ENCODE measurements at places on chromosomes 7 and 10.

- no peak for DNase-seq
These were observed 50.0 kb upstream of the HGF start for GRCh38 chr7:81819861-81820260.

- no peak for DNase-seq
These were observed 73.5 kb upstream of the GLCCI1 start for GRCh38 chr7:7895004-7895650.

DNA sequence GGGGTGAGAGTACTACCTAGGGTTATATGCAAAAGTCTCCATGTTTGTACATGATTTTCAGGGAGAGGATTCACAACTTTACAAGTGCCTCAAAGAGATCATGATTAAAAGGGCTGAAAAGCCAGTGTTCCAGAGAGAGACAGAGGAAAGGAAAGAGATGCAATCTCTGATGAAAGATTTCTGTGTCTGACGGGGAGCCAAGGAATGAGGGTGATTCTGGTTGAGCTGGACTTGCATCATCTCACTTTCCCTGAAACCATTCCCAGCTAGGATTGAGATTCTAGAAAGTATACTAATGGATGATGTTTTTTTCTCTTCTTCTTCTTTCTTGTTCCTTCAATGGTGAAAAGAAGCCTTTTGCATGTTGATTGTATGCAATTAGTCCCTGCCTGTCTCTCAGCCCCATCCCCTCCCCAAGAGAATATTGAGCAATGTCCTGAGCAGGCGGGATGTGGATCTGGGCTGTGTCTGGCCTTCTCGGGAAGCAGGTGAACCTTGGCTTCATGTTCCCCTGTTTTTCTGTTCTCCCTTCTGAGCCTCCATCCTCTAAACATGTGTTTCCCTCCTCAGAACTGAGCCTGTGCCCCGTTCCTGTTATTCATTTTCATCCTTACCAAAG lies 186.1 kb downstream of the ZNF365 start:
- DNase-seq: no peak

GRCh38 chr7:151607464-151607867 lies 87.8 kb upstream of the RHEB start:
- no peak for DNase-seq

DNA sequence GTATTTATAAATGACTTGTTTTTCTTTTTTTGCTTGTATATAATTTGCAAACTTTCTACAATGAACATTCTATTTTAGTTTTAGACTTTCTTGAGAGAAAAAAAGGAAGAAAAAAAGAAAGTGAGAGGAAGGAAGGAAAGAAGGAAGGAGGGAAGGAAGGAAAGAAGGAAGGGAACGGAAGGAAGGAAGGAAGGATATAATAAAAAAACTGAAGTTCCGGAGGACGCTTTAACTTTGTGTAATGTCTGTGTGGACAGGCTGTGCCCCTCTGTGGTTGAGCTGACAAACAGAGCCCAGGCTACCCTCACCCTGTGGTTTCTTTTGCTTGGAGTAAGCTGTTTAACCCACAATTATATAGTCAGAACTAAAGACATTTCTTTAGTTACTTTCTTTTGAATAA lies 108.7 kb downstream of the SEMA3D start:
- DNase-seq: no peak

DNA sequence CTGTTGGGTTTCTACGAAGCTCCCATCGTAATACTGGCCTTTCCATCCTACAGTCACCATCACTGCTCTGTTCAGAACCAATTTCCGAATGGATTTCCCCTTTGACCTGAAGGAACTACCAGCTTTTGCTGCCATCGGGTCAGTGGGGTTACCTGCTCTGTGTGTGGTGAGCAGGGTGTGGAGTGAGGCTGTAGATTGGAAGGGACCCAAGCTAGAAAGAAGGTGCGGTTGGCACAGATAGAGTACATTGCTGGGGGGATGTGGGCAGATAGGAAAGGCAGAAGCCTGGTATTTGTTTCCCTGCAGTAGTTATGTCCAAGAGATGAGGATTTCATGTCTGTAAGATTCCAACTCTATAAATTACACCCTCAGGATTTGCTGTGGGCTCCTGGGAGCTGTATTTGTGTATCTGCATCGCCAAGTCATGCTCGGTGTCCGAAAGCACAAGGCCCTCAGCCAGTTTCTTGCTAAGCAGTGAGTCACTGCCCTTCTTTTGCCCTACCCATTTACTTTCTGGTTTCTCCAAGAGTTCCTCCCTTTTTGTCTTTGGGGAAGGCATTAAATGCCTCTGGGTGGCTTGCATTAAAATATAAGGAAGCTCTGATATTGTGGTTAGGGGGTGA lies 15.4 kb downstream of the CLCN1 start:
- DNase-seq: no peak

DNA sequence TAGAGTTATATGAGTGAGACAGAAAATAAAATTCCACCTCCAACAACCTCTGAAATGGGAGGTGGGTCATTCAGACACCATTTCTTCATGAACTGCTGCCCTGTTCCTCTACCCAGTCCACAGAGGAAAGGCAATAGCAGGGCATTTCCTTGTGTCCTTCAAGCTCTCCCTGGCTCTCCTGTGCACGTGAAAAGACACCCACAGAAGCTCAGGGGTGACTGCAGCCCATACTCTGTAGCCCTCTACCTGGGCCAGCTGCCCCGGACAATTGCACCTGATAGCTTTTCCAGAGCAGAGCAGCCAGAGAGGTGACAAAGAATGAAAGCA lies 10.0 kb downstream of the ST8SIA6 start:
- DNase-seq: no peak

GRCh38 chr7:6435486-6436384 lies 12.0 kb downstream of the DAGLB start:
- DNase-seq: peak; percentile 90

GRCh38 chr7:133602291-133602690 lies 349.4 kb downstream of the EXOC4 start:
- DNase-seq: no peak

- peak; percentile 0 for DNase-seq
These were observed 241.5 kb upstream of the PTER start for GRCh38 chr10:16195178-16195769.

- no peak for DNase-seq
These were observed 103.0 kb downstream of the DNAJB6 start for GRCh38 chr7:157439761-157440160.

GRCh38 chr10:92419740-92420545 lies 129.0 kb downstream of the MARCHF5 start:
- DNase-seq: no peak

DNA sequence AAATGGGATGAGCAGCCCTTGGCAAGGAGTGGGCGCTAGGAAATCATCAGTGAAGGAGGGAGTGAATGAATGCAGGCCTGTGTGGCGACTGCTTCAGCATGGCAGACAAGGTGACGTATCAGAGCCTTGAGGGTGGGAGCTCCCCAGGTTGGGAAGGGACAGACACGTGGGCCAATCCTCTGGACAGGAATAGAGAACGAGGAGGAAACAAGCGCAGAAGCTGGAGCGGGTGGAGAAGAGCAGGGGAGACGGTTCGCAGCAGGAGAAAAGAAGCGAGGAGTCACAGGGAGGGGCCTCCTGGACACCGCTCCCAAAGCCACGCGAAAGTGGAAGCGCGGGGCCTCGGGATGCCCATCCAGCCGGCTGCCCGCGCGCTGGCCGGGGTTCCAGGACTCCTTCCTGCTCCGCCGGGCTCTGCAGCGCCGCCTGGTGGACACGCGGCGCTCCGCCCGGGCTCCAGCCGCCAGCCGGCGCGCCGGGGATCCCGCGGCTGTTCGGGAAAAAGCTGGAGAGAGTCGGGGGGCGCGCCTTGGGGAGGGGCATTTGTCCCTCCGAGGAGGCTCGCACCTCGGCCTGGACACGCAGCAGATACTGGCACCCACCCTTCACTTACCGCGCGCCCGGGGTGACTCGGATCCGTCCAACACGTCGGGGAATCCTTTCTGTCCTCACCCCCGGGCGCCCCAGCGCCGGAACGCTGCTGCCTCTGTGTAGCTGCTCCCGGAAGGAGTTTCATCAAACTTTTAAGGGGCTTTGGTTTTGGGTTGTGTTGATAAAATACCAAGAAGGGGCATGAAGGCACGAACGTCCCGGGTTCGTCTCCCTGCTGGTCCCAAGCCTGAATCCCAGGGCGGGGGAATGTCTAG lies 6.3 kb downstream of the ZNF503 start:
- DNase-seq: no peak

GRCh38 chr10:91672021-91672608 lies 39.2 kb upstream of the PPP1R3C start:
- DNase-seq: no peak

GRCh38 chr10:2619916-2620315 lies 447.4 kb upstream of the PFKP start:
- DNase-seq: no peak

DNA sequence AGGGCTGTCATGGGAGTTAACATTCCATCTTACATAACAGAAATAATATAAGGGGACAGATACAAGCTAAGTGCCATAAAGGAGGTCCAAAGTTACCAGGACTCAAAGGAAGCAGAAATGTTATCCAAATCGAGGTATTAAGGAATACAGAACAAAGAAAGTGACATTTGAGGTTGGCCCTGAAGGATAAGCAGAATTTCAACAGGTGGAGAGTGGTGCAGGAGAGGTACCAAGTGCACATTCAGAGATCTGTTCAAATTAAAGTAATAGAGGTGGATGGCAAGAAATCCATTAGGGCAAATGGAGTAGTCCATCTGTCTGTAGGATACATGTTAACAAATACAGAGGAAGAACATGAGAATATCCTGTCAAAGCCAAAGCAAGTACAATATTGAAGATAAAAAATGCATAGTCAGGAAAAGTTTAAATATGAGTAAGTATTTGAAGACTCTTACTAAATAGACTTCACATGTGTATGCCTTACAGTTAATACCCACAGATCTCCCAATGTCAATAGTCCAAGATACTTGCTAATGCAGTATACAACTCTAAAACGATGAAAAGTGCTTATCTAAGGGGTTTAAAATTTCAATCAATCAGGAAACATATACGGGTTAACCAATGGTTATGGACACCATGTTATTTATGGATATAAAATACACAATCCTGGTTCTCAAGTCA lies 10.0 kb downstream of the CDK6 start:
- no peak for DNase-seq

GRCh38 chr10:12221323-12222298 lies 25.6 kb downstream of the CDC123 start:
- DNase-seq: no peak

DNA sequence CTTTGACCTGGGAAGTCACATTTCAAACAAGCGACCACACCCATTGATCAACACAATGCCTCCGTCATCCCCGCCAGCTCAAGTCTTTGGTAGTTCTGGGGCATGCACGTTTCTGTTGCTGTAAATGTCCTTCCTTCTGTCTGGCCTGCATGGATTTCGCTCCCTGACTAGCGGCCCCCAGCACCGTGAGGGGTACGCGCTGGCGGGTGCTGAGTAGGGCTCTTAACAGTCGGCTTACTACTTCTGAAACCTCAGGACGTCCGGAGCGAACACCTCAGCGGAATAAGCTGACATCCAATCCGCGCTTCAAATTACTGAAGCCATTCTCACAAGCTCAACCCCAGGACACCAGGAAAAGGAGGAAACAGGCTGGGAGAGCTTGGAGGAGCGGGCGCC lies 505 bp downstream of the NUDCD3 start:
- peak; percentile 56 for DNase-seq

GRCh38 chr10:92697663-92698511 lies 8.1 kb downstream of the HHEX start:
- DNase-seq: peak; percentile 20

DNA sequence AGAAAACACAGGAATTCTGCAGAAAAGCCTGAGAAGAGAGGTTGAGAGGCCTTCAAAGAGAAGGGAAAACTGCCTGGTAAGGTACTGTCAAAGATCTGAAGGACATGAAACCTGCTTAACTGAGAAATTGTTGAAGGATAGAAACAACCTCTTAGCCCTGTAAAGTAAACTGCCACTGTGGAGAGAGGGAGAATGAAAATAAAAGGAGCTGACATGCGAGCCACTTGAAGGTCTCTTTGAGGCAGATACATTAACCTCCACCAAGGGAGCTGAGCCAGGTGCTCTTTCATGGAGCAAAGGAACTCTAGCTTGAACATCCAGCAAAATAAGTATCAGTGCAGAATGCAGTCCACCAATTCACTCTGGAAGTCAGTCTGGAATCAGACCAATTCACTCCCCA lies 108.8 kb upstream of the FEZF1 start:
- no peak for DNase-seq

GRCh38 chr10:5545011-5545410 lies 20.2 kb downstream of the CALML3 start:
- no peak for DNase-seq

- no peak for DNase-seq
These were observed 5.8 kb downstream of the UPP1 start for GRCh38 chr7:48094861-48095293.

DNA sequence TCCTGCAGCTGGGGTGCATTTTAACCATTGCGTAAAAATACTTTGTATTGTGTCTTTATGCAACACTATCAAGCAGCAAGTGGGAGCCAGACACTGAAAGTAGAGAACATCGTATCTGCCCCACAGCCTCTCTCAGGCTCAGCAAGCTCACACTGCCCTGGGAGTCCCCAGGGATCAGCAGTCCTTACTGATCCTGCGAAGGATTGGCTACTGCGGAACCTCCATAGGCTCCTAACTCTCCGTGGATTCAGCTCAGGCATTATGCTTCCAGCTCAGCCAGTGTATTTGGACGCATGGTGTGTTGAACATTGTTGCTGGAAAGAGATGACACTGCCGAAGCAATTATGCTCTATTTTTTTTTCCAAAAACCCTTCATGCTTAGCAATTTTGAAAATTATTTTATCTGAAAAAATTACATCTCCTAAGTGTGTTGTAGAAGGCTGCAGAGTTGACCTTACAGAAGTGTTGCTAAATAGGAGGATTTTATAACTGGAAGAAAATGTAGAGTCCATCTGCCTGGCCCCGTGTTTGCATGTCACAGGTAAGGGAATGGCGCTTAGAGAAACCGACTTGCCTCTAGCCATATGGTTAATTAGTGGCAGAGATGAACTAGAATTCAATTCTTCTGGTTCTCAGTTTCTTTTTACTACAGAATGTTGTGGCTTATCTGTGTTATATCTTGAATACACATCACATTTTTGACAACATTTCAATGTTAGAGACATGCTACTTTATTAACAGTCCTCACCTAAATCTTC lies 276.4 kb upstream of the COBL start:
- no peak for DNase-seq

DNA sequence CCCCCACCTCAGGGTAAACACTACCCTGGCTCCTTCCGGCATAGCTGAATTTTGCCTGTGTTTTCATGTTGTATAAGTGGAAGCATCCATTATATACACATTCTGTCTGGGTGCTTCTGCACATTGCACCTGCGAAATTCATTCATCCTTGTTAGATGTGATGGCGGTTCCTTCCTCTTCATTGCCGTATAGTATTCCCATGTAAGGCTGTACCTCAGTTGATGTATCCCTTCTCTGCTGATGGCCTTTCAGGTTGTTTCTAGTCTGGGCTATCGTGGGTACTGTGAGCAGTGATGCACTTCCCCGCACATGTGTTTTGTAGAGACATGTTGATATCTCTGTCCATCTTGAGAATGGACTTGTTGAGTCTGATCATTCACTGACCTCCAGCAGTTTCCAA lies 28.9 kb downstream of the ELFN1 start:
- DNase-seq: no peak

GRCh38 chr10:16776896-16777295 lies 40.3 kb downstream of the RSU1 start:
- DNase-seq: no peak

GRCh38 chr7:45653209-45653907 lies 79.2 kb downstream of the ADCY1 start:
- no peak for DNase-seq

- no peak for DNase-seq
These were observed 159.8 kb downstream of the SH3PXD2A start for GRCh38 chr10:103695584-103696005.
